Stomach (tissue), 19 donors: ENCODE measurements at places on chromosomes 6 and 20.

DNA sequence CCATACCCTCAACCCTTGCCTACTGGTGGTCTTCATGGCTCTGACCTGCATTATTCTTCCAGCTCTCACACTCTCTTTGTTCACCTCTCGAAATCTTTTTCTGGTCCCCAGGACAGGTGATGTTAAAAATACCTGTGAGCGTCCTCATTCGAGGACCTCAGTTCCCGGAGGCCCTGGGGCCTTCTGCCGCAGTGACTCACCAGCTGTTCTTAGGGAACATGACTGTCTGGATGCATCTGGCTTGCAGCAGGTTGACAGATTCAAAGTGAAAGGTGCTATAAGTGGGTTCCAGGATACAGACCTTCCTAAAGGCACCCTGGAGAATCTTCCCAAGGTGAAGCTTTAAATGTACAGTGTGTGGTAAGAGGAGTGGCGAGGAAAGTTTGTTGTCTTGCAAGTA is 210.4 kb upstream of the KCNG1 start:
- no peak for DNase-seq

- DNase-seq: no peak
Observed at GRCh38 chr6:156822747-156823206, 45.6 kb downstream of the ARID1B start.

DNA sequence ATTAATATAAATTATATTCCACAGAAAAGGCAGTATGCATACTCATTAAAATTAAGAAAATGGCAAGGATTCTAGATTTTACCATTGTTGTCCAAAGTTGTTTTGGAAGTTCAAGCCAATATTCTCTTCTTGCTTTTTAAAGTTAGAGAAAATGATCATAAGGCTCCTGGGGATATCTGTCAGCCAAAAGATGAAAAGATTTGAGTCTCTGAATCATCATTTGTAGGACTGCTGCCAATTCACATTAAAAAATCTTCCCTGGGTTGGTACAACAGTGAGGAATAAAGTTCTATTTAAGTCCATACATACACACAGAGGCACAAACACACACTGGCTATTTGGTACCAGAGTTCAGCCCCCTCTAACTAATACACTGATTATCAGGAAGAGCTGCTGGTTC is 620.1 kb downstream of the COL12A1 start:
- DNase-seq: no peak

DNA sequence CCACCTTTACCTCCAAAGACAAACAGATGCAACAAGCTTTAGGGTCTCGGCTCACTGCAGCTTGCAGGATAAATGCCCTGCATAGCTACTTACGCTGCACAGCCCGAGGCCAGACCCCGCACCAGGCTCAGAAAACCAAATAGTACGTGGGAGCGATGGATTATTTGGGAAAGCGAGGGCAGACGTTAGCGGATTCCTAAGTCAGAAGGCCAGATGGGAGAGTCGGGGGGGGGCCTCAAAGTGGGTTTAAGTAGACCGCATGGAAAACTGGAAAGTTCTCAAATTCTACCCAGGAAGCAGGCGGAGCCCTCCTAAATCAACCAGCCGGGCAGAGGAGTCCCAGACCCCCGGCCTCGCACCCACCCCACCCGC is 382 bp downstream of the SFT2D1 start:
- no peak for DNase-seq
